ENCODE measurements at places on chromosomes 12 and 14. TPM values are rescaled to one million over a fixed set of nuclear protein-coding genes. Genes with fewer than 3 reads are reported as not detected.

The CEP128 gene
- total RNA-seq: 9.5 TPM

The PRDM4 gene
- 43.2 TPM for total RNA-seq

The SRRM4 gene
- total RNA-seq: 0.03 TPM

The COL2A1 gene
- total RNA-seq: 0.30 TPM

The IKZF4 gene
- total RNA-seq: 0.12 TPM

The SLC35F4 gene
- not detected for total RNA-seq

The EID3 gene
- 0.40 TPM for total RNA-seq

The WDR89 gene
- total RNA-seq: 32.8 TPM

The NTF3 gene
- 12.7 TPM for total RNA-seq

The FOXN4 gene
- total RNA-seq: 0.12 TPM

The EMP1 gene
- 250 TPM for total RNA-seq

The SIX6 gene
- total RNA-seq: 0.12 TPM

The TEX52 gene
- total RNA-seq: not detected

The ZFHX2 gene
- 0.23 TPM for total RNA-seq

The VDR gene
- 10.1 TPM for total RNA-seq

The PARPBP gene
- 43.3 TPM for total RNA-seq

The A2ML1 gene
- total RNA-seq: not detected

The SPX gene
- total RNA-seq: 1.4 TPM

The SPIC gene
- total RNA-seq: not detected

The RDH16 gene
- 0.11 TPM for total RNA-seq

The SYNE3 gene
- 1.5 TPM for total RNA-seq

The SLCO1C1 gene
- total RNA-seq: not detected

The CISTR gene
- not detected for total RNA-seq

The AHNAK2 gene
- 10.4 TPM for total RNA-seq

The TMTC2 gene
- 1.0 TPM for total RNA-seq

The KRT78 gene
- not detected for total RNA-seq
